Stimulated activated CD8-positive, alpha-beta memory T cell treated with anti-CD3 and anti-CD28 coated beads, Interleukin-2, amount 100 ng/mL, for 1 hour (primary cell): ENCODE measurements at places on chromosomes 7 and 10.
A peak's percentile ranks its signal among the peaks of the same experiment; 100 is the strongest.

DNA sequence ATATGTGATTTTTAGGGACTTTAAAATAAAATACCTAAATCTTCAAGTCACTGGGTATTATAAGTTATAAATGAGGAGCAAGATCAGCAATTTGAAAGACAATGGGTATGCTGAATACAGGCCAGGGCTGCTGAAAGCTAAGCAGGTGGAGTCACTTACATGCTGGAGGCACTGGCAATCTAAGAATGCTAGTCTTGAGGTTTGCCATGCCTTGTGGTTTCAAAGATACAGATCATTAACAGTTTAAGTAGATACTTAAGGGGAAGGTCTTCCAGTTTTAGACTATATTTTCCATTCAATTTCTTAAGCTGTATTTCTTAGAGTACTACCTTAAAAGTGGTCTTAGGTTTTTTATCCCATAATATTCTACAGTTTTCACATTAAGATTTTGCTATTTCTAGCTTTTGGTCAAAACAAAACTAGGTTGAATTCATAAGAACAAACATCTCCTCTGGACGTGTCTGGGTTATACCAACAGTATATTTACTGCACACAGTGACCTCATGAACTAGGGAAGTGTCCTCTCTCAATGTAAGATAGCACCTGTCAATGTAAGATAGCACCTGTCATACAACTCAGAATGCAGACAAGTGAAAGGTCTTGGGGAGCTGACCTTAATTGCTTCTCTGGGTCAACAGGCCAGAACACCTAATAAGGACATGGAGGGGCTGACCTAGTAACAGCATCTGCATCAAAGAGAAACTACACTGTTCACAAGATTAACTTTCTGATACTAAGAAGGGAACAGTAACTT, 2.0 kb downstream of the SRI start:
- DNase-seq = no peak

DNA sequence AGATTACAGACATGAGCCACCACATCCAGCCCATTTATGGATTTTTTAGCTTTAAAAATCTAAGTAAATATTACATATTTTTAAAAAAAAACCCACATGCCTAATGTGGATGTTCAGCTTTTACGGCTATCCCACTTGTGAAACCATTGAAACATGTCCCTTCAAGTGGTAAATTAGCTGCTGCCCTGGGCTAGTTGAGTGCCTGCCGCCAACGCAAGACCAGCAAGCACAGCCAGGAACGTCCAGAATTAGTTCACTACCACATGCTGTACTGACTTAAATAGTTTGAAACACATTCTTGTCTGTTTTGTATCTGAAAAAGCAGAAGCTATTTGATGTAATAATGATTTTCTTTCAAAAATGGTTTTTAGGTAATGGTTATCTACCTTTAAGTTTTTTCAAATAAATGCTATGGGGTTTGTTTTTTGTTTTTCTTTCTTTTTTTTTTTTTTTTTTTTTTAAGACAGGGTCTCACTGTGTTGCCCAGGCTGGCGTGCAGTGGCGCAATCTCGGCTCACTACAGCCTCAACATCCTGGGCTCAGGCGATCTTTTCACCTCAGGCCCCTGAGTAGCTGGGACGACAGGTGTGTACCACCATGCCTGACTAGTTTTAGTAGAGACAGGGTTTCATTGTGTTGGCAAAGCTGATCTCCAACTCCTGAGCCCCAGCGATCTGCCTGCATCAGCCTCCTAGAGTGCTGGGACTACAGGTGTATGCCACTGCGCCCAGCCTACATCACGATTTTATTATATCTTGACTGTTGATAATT, 57.0 kb downstream of the KLRG2 start:
- DNase-seq = no peak

GRCh38 chr10:23270531-23270930, 74.1 kb downstream of the C10orf67 start:
- DNase-seq = no peak

- no peak for DNase-seq
These were observed 121.6 kb downstream of the MTPAP start for GRCh38 chr10:30227481-30227880.

DNA sequence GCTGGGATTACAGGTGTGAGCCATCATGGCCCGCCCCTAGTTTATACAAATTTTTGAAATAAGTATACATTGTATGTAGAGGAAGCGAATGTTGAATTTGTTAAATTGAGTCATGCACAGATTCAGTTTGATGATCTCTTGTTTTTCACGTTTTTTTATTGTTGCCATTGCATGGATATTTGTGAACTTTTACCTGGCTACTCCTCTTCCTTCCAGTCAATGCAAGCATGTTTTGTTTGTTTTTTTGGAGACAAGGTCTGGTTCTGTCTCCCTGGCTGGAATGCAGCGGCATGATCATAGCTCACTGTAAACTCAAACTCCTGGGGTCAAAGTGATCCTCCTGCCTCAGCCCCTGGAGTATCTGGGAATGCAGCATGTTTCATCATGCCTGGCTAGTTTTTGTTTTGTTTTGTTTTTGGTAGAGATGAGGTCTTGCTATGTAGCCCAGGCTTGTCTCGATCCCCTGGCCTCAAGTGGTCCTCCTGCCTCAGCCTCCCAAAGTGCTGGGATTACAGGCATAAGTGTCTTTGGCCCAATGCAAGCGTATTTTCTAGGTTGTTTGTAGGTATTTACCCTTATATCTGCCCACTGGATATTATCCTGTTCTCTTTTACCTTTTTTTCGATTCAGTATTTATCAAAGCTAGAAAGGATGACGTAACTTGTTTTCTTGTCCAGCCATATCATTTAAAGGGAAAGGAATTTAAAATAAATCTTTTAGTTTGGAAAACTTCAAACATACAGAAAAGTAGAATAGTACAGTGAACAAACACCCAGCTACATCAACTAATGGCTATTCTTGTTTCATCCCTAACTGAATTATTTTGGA, 11.0 kb downstream of the LCOR start:
- no peak for DNase-seq

DNA sequence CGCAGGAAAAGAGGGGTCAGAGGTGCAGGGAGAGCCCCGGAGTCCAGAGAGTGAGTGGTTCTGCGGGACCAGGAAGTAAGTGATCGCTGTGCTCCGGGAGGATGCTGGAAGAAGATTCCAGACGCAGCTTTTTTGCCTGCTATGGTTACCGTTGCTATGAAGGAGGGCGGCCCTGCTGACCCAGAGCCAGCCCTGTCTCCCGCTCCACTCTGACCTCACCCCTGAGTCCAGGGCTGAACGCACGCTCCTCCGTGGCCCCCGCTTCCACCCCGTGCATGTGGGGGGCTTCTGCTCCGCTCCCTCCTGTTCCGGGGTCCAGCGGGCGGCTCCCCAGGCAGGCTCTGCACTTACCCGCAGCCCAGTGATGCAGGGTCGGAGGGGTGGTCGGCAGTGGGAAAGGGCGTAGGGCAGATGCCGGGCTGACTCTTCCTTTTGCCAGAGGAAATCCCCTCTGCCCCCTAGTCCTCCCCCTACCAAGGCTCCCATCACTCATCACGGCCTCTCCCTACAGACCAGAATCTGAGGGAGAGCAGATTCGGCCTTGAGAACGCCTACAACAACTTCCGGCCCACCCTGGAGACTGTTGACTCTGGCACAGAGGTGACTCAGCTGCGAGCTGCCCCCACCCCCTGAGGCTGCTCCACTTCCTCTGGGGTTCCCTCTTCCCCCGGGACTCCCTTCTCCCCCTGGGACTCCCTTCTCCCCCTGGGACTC, 2.7 kb upstream of the MUC17 start:
- peak; percentile 59 for DNase-seq

DNA sequence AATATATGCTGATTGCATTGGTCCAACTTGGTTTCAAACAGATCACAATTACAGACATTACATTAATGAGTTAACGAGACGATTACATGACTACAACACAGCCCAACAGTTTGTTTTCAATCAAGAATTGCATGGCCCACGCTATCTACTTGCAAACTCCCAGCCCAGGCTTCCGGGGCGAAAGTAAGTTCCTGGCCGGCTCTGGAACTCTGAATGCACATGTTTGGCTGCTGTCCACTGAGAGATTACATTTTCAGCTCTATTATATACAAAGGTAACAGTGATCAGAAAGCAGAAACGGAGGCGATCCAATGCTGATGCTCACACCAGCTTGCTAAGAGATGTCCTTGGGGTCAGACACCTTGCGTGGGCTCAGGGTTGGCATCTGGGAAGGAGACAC, 206.3 kb downstream of the FANK1 start:
- no peak for DNase-seq

- DNase-seq = no peak
These were observed at the start of gene PLXDC2 for GRCh38 chr10:19816411-19817230. PLXDC2 (plus strand) TSS chr10:19816432.

- DNase-seq = no peak
These were observed 114.8 kb upstream of the ARID5B start for GRCh38 chr10:61786728-61787127.

GRCh38 chr10:17751781-17752445, at the start of gene TMEM236:
TMEM236 (plus strand) TSS chr10:17752201; CDS start chr10:17752296, 95 bp downstream.
- no peak for DNase-seq

- DNase-seq = no peak
These were observed 100.1 kb upstream of the FAM20C start for GRCh38 chr7:92231-92674.

- DNase-seq = no peak
These were observed 127.2 kb downstream of the ARL5B start for GRCh38 chr10:18786478-18786877.

- DNase-seq = no peak
These were observed 106.0 kb downstream of the CXCL12 start for GRCh38 chr10:44278837-44279324.

DNA sequence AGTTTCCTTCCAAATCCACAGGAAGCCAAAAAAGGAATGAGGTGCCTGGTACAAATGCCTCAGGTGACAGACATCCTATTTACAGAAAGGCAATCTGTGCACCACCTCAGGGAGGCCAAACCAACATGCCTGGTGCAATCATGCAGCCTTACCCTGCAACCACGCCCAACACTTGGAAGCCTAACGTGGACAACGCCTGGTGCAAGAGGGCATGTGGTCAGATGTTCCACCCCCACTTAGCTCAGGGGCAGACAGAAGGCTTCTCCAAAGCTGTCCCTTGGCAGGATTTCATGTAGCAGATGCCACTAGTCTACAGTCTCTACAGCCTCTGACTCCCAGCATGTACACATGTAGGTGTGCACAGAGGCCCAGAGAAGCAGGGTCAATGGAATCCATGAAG, 89.5 kb downstream of the KCNMA1 start:
- no peak for DNase-seq

DNA sequence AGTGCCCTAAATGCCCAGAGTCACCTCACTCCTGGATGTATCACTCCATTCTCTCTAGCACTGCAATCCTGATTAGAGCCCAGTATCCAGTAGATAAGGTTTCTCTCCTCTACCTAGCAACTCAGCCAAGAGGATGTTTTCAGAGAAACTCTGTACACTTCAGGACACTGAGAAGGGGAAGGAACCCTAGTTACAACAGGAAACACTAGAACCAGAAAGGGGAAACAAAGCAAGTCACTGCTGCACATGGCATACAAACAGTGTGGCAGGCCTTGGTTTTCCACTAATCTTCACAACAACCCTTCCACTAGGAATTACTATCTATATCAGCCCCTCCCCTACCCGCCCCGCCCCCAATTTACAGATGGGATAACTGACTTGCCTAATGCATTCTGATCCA, 1.6 kb downstream of the FAM204A start:
- DNase-seq = no peak

DNA sequence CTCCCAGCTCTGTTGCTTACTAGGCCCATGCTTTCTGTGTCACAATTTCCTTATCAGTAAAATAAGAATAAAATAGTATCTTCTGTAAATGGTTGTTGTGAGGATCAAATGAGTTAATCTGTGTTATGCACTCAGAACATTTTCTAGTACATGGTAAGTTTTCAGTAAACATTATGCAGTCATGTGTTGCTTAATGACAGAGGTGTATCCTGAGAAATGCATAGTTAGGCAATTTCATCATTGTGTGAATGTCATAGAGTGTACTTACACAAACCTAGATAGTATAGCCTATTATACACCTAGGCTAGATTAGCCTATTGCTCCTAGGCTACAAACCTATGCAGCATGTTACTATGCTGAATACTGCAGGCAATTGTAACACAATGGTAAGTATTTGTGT, 4.4 kb downstream of the PTTG1IP2 start:
- DNase-seq = no peak

GRCh38 chr10:33008499-33009243, 50.6 kb upstream of the ITGB1 start:
- DNase-seq = peak; percentile 28

DNA sequence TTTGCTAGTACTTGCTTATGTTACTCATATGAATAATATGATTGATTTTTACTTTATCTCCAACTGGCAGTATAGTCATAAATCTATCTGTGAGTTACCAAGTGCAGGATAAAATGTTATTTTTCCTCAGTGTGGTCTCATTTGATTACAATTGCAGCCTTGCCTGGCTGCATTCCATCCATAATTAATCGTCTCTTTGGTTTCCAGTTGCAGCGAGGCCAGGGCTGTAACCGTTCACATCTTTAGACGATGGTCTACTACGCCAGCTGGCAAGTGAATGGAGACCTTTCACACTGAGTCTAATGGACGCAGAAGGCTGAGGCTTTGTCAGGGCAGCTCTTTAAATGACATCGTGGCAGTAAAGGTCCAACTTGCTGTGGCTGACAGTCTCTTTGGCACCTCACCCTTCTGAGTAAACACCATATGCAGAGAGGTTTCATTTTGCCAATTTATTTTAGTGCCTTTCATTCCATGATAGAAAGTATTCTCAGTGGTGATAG, 84.0 kb downstream of the ARL4A start:
- DNase-seq = no peak

- no peak for DNase-seq
These were observed 45.0 kb upstream of the AKR1C1 start for GRCh38 chr10:4918236-4918635.

GRCh38 chr10:1116696-1117280, 60.6 kb downstream of the WDR37 start:
- DNase-seq = no peak

GRCh38 chr10:116125180-116125579, 147.8 kb downstream of the GFRA1 start:
- no peak for DNase-seq

DNA sequence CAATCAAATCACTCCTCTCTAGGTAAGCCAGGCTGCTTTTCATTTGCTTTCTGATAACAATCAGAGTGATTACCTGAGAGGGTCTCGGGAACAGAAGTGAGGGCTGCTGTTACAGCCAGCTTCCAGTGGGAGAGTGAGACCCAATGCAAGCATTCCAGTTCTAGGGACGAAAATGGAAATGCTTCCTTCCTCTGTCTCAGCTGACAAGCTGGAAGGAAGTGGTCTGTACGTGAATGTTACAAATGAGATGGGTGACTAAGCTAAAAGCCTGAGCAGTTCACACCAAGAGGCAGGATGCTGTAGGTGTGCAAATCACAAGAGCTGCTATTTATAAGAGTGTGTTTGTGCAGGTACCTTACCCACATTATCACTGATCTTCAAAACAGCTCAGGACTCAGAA, 772.4 kb downstream of the GRID1 start:
- no peak for DNase-seq

- no peak for DNase-seq
These were observed 353.8 kb downstream of the GPR37 start for GRCh38 chr7:124411796-124412195.

- DNase-seq = no peak
These were observed 40.4 kb downstream of the TMEM168 start for GRCh38 chr7:112749775-112750174.

GRCh38 chr7:66739953-66740301, 606 bp upstream of the RABGEF1 start:
- DNase-seq = no peak
